Pulmonary artery endothelial cell (primary cell): ENCODE measurements at places on chromosomes 7 and 10. TPM values are rescaled to one million over a fixed set of nuclear protein-coding genes. Genes with fewer than 3 reads are reported as not detected.

- DNase-seq, result no peak
Observed at GRCh38 chr10:12418725-12419261, 69.4 kb downstream of the CAMK1D start.

DNA sequence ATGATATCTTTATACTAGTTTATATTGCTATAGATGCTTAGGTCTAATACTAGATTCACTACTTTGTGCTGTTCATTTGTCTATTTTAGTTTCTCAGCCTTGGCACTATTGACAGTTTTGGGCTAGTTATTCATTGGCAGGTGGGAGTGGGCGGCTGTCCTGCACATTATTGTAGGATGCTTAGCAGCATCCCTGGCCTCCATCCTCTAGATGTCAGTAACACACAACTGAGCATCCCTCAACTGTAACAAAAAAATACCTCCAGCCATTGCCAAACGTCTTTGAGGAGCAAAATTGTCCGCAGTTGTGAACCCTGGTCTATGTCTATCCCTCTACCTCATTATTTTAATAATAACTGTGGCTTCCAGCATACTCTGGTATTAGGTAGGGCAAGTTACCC, 34.4 kb upstream of the PNLIP start:
- DNase-seq, result no peak

DNA sequence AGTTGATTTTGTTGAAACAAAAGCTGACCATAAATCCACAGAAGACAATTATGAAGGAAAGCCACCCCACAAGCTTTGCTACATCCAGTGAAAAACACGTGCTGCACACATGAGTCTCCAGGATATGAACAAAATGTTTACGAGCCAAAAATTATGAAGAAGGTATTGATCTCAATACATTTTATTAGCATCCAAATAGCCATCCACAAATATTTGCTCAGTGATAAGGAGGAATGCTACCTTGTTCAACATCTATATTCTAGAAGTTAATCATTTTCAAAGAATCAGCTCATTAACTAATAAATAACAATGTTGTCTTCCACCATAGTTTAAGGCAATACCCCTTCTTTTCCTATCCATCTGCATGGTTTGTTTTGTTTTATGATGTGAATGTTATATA, 42.7 kb downstream of the CALML3 start:
- DNase-seq, result no peak

DNA sequence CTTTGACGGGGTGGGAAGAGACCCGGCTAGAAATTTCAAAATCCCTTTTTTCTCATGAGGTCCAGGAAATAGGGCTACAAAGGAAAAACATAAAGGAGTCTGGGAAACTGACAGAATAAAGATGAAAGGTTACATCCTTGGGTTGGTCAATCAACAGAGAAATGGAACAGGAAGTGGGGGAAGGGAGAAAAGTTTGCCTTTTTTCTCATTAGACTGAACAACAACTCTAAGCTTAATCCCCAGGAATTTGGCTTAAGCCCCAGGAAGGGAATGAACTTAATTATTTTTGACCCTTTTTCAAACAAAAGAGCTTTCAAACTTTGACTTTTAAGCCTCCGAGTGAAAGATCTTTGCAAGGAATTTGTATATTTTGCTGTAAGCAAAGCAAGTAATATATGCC, 32.7 kb downstream of the LGI1 start:
- no peak for DNase-seq

GRCh38 chr7:106717955-106718871, 57.3 kb upstream of the CCDC71L start:
- DNase-seq, result peak; percentile 95

DNA sequence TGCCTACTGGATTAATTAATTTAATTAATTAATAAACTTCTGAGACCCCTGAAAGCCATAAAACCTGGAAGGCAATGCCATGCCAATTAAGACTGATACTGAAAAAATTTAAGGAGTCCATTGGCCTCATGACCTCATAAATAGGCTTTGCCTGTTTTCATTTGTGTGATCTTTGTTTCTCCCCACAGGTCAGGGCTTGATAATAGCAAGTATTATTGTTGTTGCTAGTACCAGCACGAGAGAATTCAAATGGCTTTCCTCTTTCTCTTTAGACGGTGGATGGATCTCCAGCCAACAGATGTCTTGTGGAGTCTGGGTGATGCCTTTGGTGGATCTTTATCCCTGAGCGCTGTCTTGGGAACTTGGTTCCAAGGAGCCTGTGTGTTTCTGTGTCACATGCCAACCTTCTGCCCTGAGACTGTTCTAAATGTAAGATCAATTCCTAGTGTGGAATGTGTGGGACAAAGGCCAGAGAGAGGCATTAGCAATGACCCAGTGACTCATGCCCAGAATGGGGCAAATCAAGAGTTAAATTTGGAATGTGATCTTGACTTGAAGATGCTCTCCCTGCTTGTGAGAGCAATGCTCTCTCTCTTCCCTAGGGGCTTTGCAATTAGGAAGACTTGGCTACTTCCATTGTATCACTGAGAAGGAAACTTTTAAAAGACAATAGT, 17.7 kb downstream of the ACSM6 start:
- DNase-seq, result no peak

DNA sequence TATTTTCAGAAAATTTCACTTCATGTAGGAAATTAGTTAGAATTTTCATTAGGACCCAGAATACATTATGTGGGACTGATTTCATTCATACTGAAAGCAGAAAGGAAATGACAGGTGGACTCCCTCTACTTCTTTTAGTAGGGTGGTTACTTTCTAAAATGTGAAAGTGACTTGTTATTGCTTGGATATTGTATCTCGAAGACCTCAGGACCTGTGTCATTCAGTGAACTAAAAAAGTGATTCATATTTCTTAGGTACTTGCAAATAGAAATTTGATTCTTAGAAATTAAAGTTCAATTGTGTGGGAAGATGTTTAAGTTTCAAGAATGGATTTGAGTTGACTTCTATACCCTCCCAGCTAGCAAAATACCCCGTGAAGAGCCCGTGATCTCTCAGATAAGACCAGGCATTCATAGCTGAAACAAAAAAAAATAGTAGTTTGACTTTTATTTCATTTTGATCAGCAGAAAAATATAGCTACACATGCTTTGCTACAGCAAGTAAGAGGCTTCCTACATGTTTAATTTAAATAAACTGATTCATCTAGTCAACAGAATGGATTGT, 1037.1 kb downstream of the GATA3 start:
- no peak for DNase-seq

DNA sequence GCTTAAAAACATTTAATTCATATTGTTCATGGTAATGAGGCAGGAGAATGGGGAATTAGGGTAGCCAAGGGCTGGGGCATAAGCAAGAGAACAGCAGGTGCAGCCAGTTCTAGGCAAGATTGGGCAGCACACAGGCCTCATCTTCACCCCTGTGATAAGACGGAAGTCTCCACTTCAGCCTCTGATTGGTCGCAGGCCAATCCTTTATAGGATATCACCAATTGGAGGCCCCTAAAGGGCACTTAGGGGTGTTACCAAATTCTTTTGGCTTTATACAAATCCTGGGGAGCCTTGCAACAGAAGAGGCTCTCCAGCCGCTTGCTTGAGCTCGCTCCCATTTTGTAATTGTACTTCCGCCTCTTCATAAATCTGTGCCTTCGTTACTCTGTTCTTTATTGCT, 231.1 kb downstream of the REEP3 start:
- DNase-seq, result no peak

DNA sequence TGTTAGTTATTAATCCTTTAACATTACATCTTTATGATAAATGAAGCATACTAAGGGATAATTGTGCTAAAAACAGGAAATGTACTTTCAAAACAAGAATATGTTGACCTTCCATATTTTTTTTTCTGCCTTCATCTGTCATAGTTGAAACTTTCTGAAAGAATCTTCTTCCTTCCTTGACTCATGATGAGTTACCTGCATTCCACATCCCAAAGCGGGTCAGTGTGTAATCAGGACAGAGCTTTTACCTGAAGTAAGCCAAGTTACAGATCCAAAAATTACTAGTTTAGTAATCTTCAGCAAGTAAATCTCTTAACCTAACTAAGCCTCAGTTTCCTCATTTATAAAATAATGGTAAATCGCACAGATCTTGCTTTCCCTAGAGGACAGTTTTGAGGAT, 13.4 kb upstream of the ARL4A start:
- no peak for DNase-seq

DNA sequence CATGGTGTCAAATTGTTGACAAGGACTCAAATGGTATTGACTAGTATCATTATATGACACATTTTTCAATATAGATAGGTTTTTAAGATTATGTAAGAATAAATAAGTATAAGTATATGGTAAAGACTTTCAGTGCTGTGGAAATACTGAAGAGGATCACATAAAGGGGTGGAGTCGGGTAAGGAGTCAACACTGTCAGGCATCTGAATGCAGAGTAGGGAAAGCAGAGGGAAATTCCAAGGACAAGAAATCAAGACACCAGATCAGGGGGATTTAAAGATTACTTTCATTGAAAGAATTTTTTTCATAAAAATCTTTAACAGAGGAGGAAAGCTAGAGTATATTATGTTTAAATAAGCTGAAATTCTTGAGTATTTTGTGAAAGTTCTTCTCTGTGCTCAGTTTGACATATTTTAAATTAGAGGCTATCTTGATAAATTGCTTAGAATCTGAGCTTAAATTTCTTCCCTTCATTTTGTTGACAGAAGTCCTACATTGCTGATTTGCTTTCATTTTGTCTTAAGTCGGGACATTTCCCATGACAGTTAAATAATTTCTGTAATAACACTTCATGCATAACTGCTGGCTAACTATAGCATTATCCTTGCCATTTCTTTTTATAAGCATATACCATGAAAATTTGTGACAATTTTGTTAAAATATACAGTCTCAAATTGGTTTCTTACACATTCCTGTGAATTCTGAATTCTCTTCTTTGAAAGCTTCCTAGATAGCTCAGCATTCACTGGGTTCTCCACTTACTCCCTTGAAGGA, 244.3 kb downstream of the PRKG1 start:
- DNase-seq, result no peak

DNA sequence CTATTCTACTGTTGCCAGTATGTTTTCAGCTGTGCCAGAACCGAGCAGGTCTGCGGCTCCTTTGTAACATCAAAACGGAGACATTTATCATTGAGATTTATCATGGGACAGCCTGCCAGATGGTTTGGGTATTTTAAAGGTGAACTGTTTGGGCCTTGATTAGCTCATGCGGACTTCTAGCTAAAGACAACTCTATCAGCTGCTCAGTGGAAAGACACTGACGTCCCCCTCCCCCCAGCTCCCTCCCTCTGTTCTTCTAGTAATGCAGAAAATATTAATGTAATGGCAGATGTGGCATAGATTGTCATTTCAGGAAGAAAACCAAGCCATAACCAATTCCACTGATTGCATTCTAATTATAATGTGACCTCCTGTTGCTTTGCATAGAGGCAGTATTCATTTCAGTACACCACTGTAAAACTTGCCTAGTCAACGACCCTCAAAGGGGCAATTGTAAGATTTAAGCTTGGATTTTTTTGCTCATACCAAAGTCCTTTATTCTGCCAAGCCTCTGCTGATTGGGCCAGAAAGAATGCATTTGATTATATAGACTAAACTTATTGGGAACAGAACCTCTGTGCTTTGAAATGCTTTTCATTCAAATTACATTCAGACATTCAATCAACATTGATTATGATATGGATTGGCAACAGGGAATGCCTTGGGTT, 966.8 kb downstream of the LRMDA start:
- DNase-seq, result no peak

DNA sequence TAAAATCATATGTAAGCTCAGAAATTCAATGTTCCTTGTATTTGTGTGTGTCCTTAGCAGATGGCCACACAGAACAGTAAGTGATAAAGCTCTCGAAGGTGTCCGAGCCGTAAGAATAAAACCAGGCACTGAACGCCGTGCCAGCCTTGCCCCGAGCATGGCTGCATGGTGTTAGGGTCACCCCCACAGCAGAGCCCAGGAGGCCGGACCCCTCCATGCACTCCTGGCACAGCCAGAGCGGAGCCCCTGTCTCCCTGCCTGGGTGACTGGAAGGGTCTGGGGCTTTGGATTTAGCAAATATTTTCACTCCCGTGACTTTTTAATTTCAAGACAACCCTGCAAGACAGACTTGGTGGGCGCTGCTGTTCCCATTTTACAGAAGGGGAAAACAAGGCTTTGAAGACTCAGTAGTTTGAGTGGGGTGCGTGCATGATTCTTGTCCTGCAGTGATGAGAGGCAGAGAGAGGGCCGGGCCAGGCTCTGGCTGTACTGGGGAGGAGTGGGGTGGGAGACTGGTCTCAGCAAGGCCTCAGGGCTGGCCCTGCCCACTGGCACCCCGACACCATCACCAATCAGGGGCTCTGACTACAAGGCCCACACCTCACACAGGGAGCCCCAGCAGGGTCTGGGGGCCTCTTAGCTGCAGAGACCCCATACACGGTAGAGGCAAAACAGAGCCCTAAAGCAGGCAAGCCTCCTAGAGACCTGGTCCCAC, 39.4 kb downstream of the VIPR2 start:
- no peak for DNase-seq

- DNase-seq, result no peak
Observed at GRCh38 chr7:82961240-82961639, 201.4 kb downstream of the PCLO start.

DNA sequence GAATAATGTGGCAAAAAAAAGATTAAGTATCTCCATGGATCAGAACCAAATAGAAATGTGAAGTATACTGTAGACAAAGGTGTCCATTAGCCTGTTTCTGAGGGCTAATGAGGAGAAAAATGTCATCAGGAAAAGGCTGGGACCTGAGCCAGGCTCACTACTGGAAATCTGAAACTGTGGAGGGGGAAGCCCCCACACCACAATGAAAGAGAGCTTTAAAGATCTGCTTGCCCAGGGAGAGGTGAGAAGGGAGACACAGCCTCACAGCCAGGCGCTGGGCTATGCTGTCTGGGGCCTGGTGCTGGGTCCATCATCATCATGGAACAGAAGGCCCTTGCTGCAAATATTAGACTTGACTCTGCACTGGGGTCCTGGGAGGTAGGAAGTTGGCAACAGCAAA, 90.4 kb downstream of the OSBPL3 start:
- no peak for DNase-seq

- DNase-seq, result no peak
Observed at GRCh38 chr10:25902002-25902401, 32.0 kb upstream of the MYO3A start.

GRCh38 chr7:28705350-28705749, 252.8 kb downstream of the TRIL start:
- DNase-seq, result no peak

GRCh38 chr7:29255906-29256692, 61.5 kb downstream of the CHN2 start:
- DNase-seq, result no peak

DNA sequence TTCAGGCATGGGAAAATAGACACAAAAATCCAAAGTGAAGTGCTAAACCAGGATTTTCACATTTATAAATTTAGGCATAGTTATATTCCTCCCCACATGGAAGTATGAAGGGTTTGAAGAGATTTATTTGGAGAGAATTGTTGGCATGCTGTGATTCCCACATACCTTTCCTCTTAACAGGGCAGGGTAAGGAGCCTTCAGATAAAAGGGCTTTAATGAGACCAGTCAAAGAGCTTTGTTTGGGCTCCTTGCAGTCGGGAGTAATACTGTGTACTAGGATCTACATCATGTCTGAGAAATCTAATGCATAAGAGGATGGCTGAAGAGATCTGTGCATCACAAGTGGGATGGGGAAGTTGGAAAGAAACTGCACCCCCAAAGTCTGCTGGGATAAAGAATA, 140.8 kb upstream of the PTN start:
- no peak for DNase-seq

The SPDYE2B gene
- not detected in 2 replicates for total RNA-seq

The UTF1 gene
- total RNA-seq, result not detected in 2 replicates

The TSPAN12 gene
- total RNA-seq, result 33.3 and 34.0 TPM in 2 replicates

The FAM241B gene
- 0.20 TPM in 1 of 2 replicates, not detected in the other for total RNA-seq

The TRIM8 gene
- total RNA-seq, result 56.8 and 57.2 TPM in 2 replicates
